ENCODE measurements at places on chromosomes 6 and 20.

DNA sequence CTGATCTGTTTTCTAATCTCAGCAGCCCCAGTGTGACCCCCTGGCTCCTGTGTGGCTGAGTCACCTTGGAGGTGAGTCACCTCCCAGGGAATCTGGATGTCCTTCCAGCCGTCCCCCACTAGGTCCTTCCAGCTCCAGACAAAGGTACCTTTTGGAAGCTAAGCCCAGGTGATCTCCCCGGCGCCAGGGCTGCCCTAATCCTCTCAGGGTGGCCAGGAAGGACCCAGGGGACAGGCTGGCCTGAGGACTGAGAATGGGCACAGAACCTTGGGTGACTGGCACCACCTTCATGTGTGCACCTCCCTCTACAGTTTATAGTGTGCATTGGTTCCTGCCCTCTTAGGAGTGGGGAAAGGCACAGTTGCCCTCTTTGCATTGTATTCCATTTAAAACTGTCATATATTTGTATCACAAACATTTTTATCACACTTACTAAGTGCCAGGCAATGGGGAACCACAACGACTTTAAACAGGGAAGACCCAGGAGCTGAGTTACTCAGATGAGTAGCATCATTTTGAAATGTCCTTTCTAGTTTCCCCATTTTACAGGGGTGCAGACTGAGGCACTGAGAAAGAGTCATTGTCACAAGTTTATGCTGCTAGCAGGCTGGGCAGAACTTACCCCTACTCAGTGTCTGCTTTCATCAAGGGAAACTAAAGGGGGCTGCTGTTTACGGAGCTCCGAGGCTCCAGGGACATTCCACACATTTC lies 2.6 kb upstream of the BPIFB4 start:
- no peak for DNase-seq

DNA sequence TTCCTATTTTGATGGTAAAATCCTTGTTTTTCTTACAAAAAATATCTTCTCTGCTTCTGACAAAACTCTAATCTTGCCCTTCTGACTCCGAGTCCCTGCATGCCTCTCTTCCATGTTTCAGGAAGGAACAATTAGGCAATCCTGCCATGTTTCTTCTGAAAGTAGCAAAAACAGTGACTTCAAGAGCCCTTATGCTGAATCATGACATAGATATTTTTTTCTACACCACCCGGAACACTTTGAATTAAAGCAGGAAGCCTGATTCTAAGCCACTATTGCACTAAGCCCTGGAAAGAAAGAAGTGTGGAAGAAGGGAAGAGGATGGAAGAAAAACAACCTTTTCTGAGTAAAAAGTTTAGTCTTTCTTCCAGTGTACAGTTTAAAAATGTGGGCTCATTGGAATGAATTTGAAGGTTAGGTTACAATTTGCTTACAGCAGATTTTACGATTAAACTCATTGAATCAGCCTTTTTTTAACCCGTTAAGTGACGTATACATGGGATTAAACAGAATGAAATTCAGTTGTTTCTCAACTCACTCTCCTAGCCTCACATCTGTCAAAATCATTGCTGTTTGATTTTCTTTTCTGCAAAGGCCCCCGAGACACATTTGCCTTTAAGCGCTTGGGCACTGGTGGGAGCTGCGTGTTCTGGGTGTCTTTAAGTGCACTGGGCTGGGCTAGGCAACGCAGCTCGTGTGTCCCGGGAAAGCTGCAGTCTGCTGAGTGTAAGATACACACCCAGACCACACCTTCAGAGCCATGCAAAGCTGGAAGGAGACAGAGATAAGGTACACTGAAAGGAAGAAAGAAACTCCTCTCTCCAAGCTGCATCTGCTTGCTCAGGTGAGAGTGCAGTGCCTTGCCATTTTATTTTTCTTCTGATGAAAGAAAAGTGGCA lies 159.4 kb upstream of the CITED2 start:
- no peak for DNase-seq

DNA sequence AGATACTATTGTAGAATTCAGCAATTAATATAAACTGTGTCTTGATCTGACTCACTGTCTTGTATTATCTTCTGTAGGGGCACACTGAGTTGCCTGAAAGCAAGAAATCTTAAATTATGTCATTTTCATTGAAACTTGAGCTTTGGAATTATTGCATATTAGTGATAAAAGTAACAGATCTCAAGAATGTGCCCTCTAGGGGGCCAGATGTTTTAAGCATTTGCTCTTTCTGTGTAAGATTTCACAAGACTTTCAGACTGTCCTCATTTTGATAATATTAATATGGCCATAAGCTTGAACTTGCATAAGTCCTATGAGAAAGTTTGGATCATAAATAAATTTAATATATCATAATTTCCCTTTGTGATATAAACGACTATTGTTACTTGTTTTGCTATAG lies 55.5 kb upstream of the MYO6 start:
- no peak for DNase-seq

- no peak for DNase-seq
These were observed 19.7 kb downstream of the KLHL31 start for GRCh38 chr6:53645859-53646258.

DNA sequence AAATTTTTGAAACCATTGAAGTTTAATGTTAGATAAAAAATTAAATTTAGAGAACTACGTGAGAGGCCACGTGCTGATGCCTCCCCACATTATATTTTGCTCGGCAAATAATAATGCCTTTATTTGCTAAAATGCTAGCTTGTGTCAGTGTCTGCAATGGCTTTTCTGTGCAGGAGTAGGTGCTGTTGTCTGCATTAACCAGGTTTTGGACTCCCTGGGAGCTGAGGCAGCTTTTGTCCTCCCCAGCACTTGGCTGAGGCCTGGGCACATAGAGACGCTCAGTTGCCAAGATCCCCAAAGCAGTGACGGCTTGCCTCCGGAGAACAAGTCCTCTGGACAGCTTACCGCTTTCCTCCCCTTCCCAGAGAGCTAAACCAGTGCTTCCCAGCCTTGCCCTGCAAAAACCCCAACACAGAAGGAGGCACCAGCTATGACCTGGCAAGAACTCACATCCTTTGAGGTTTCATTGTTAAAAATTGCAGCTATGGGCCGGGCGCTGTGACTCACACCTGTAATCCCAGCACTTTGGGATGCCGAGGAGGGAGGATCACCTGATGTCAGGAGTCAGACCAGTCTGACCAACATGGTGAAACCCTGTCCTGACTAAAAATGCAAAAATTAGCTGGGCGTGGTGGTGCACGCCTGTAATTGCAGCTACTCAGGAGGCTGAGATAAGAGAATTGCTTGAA lies 59.9 kb downstream of the KAT14 start:
- no peak for DNase-seq

GRCh38 chr20:6381887-6382286 lies 259.1 kb upstream of the FERMT1 start:
- no peak for DNase-seq

GRCh38 chr20:11700831-11701230 lies 216.9 kb upstream of the BTBD3 start:
- no peak for DNase-seq

DNA sequence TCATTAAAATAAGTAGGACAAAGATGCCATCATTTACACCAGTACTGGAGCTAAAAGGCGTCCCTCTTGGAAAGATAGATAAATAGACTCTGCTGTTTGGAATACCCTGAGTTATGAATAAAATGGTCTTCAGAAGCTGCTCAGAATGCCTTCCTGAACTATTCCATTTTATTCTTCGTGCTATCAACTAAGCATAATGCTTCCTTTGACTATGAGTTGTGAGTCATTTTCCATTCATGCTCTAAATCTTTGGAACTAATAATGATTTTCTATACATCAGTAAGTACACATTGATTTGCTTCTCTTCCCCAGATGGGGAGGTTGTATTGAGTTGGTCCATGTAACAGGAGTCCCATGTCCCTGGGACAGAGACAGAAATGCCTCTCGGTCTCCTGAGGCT lies 98.3 kb upstream of the PDE7B start:
- DNase-seq: no peak

DNA sequence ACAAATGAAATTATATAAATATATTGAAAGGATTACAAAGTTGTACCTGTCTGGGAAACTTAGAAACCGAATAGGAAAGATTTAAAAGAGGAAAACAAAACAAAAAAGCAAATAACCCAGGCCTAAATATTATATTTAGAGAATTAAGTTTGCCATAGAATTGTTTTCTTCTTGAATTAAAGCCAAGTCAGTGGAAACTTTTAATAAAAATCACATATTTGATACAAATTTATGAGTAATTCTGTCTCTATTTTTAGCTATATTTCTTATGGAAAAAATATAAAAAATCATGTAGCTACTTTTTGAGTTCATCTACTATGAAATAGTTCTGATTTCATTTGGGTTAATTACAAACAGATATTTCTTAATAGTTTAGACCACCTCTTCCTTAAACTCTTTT lies 470.2 kb upstream of the HSF2 start:
- no peak for DNase-seq

- no peak for DNase-seq
These were observed 217.3 kb downstream of the ARID1B start for GRCh38 chr6:156994215-156995076.

DNA sequence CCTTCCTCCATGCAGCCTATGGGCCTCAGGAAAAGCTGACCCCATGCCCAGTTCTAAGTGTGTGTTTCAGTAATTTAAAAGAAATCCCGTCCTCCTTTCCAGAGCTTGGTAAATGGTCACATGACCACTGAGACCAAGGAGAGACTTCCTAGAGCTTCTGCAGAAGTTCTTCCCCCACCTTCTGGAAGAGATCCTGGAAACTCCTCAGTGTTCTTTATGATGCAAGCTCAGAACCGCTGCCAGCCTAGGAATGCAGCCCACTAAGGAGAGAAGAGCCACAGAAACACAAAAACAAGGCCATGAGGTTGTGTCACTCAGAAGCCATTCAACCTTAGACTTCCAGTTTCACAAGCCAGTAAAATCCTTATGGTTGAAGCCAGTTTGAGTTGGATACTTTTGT lies 348.4 kb downstream of the TPBG start:
- DNase-seq: no peak

GRCh38 chr6:137764464-137764863 lies 102.6 kb upstream of the TNFAIP3 start:
- DNase-seq: no peak

- DNase-seq: no peak
These were observed 103.4 kb downstream of the LRRC1 start for GRCh38 chr6:53898026-53898795.

DNA sequence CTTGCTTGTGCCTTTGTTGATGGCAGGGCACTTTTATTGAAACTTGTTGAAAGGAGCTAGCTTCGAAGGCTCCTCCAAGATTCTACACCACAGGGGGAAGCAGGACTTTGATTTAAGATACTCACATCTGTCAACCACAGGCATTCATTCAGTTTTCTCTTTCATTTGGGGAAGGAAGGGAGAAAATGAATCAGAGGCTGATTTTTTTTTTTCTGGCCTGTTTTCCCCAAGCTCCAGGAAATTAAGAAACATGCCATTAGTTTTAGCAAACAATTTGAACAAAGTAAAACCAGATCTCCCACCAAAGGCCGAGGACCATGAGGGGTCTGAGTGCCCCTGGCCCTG lies 8.7 kb upstream of the APCDD1L start:
- DNase-seq: no peak

DNA sequence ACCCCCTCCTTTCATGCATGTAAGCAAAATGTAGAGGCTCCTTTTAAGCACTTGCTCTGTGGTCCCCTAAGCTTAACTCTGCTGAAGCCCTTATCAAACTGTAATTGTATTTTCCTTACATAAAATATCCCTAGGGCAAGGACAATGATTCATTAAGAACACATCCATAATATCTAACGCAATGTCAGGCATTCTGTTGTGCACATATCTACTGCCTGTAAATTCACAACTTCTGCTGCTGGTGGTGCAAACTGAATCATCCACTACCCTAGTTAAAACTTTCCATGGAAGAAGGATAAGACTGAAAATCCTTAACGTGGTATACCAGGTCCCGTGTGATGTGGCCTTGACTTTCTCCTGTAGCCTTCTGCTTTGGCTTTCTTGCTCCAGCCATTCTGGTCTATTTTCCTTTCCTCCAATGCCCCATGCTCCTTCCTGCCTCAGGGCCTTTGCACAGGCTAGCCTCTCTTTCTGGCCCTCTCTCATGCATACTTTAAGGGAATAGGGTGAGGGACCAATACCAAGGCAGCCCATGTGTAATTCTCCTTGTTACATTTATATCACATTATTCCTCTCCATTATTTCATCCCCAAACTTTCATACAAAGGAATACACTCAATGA lies 113.6 kb upstream of the ZFP64 start:
- no peak for DNase-seq

DNA sequence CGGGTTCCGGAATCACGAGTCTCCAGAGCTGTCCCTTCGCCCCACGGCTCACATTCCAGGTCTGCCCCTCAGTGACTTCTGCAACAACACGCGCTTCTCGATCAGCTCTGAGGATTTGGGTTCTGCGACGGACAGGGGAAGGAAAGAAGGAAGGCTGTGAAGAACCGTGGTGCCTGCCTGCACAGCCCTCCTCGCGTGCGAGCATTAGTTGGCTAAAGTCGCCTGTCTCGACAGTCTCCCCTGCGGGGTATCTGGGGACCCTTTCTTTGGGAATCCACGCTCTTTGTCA lies 23.1 kb downstream of the VPS52 start:
- no peak for DNase-seq

DNA sequence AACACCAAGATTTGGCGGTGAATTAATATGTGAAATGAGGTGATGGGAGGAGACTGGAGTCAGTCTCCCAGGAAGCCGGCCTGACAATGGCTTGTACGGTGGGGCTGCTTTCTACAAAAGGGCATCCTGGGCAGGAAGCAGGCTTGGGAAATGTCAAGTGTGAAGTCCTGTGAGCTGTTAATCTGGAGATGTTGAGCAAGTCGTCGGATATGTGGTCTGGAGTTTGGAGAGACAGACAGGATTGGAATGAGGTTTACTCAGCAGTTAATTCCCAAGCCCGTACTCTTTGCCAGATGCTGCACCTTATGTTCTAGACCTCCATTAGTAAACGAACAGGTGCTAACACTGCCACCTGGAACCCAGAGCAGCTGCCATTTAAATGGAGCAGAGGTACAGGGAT lies 107.7 kb upstream of the FOXC1 start:
- DNase-seq: no peak

DNA sequence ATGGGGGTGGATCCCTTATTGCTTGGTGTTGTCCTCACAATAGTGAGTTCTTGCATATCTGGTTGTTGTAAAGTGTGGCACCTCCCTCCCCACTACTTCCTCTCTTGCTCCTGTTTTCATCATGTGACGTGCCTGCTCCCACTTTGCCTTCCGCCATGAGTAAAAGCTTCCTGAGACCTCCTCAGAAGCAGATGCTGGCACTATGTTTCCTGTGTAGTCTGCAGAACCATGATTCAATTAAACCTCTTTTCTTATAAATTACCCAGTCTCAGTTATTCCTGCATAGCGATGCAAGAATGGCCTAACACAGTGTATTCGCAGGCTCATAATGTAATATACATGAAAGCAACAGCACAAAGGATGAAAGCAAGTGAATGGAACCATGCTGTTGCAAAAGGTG lies 28.4 kb upstream of the ANKRD60 start:
- no peak for DNase-seq

GRCh38 chr6:169620171-169621130 lies 81.4 kb downstream of the WDR27 start:
- no peak for DNase-seq

- DNase-seq: no peak
These were observed 63.0 kb downstream of the CD83 start for GRCh38 chr6:14180609-14181008.

Measured in activated gamma-delta T cell treated with anti-CD3 and anti-CD28 coated beads, Interleukin-2, amount 50 U/mL, for 16 hours (primary cell).